ENCODE measurements at places on chromosomes 6 and 20.

DNA sequence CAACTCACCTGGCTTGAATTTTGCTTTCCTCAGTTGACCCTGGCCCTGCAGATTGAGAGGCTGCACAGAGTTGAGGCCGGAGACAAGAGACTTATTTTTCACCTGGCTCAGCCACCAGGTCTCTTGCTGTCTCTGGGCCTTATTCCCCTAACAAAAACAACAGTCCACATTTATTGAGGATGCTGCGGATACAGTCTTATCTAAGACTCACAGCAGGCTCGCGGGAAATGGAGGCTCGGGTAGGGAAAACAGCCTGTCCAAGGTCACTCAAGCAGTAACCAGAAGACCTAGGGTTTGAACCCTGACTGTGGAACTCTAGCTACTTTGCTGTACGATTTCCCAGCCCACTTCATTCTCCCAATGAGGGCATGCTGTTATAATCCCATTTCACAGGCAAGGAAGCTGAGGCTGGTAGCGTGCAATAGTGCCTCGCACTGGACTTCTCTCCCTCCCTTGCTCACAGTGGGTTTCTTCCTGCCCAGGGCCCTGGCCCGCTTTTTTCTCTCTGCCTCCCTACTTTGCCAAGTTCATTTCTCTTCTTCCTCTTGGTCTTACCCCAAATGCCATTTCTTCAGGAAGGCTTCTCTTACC, 57.7 kb downstream of the RBM38 start:
- no peak for DNase-seq

DNA sequence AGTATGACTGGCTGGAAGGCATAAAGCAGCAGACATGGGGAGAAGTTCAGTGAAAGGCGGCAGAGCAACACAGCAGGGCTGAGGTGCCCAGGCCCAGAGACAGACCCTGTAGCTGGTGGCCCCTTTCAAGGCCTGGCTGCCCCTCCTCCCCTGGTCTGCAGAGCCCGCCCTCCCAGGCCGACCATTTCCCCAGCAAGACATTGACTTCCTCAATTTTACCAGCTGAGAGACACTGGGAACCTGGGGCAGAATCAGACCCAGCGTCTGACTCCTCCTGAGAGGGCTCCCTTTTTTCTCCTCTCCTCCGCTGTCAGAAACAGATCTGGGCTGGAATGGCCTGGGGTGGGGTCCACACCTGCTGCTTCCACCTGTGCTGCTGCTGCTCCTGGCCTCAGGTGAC, at the start of gene TREML4:
TREML4 (plus strand) TSS at position 254 of the 400 bp plus-strand sequence; CDS start at position 333, 79 bp downstream.
- no peak for DNase-seq

DNA sequence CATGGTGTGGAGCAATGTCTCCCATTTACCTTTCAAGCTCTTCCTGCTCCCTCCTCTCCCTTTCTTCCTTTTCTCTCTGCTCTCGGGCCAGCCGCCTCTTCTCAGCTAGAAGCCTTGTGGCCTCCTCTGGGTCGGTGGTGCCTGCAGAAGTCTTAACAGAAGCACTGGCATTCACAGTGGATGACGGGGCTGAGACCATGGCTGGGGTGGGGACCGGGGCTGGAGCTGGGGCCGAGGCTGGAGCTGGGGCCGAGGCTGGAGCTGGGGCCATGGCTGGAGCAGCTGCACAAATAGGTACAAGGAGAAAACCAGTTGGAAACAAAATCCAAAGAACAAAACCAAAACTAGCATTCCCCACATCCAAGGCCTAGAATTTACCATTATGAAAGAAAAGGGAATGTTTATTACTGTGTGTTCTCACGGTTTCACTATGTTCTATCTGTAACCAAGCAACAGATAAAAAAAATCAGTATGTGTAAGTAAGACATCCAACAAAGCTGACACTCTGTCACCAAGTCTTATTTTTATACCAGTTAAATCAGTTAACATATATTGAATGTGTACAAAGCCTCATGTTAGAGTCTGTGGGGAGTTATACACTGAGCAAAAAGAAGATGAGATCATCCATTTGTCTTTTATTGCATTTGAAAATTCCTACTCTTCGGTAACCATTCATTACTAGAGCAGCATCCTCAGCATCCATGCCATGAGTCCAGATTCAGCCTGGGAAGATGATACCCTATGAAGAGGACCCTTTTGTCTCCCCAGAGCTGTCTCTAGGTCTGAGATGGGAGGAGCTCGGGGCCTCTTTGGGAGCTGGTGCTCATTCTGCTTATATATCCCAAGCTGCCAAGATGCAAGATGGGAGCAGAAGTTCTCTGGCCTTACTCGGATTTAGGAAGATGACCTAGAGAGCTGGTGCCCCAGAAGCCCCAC, 73.0 kb upstream of the BCLAF1 start:
- no peak for DNase-seq

DNA sequence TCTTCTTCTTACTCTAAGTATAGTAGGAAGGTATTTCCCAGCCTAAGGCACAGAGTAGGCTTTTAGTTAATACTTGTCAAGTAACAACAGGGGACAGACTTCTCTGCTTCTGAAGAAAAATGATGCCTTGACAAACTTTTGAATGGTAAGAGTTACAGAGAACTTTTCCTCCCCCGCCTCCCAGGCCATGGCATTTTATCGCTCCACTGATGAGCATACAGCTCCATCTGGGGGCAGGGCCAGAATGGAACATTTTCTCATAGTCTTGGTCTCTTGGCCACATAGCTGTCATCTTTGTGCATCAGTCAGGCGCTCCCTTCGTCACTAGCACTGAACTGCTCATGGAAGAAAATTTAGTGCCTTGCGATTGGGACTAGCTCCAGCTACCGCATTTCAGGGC, 1066.8 kb upstream of the CITED2 start:
- DNase-seq = no peak

DNA sequence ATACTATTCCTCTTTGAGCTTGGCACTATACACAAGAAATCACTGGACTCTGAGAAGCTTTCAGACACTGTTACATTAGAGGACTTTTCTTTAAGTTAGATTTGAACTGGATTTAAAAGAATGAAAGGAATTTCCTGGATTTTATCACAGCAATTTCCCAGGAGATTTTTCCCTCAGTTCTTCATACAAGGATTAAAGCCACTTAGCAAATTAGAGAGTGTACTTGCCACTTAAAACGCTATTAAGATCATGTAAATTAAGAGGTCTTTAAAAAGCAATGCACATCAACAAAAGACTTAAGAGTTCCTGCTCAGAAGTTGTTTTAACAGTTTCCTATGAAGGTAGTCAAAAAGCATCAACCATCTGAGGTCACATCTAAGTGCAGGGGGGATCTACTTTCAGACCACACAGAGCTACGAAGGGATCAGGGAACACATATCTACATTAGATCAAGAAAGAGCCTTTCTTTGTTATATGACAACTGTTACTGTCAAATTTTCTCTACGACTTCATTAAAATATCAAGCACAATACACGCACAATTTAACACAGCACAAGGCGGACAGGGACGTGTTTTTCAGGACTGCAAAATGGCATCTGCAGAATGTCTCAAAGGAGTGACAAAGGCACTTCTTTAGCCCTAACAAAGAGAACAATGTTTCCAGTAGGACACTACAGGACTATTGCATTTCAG, 65.8 kb downstream of the EPB41L2 start:
- no peak for DNase-seq

DNA sequence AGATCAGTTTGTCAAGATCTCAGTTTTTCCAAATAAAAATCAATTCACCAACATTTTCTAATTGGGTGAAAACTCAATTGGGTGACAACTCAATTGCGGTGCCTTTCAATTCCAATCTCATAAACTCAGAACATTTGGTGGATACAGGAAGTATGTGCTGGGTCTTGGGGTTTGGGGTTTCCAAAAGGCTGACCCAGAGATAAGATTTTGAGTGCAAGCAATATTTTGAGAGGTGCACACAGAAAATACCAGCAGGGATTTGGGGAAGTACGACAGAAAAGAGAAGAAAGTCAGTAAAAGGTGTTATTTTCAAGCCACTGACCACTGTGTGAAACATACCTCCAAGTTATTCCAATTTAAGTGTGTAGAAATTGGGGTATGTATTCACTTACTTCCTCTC, 258.0 kb downstream of the PHACTR1 start:
- no peak for DNase-seq

- DNase-seq = no peak
Measured at GRCh38 chr6:110622912-110623578, 146.6 kb upstream of the SLC22A16 start.

GRCh38 chr6:133644892-133645619, 243.9 kb upstream of the TCF21 start:
- DNase-seq = no peak

DNA sequence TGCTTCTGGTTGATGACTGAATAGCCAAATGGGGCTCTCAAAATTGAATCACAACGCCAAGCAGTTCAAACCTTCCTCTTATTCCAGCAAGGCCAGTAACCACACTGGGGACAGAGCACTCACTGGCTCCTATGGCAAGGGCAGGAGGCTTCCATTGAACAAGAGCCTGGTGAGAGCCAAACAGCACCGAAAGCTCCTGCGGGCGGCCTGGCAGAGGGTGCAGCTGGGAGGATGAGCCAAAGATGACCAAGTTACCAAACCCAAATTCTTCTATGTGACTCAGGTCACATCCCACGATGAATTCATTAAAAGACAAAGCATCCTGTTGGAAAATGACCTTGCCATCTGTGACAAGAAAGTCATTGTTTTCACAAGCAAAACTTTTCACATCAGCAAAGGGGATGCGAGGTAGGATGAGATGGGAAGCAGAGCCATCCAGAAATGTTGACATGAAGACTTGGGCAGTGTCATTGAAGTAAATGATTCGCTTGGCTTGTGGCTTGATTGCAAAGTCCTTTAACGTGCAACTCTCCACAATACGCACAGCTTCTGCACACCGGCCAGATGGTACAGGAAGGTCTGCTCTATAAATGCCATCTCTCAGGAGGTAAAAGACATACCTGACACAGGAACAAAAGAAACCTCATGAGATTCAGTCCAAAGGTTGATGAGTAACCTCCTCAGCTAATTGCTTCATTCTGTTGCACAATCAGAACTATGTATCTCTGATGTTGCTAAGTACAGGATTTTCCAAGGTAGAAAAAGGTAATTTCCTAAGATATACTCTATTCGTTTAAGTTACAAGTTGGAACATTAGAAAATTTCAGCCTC, 36.3 kb downstream of the ROS1 start:
- no peak for DNase-seq

- no peak for DNase-seq
Measured at GRCh38 chr6:99066044-99066443, 118.3 kb upstream of the FBXL4 start.

DNA sequence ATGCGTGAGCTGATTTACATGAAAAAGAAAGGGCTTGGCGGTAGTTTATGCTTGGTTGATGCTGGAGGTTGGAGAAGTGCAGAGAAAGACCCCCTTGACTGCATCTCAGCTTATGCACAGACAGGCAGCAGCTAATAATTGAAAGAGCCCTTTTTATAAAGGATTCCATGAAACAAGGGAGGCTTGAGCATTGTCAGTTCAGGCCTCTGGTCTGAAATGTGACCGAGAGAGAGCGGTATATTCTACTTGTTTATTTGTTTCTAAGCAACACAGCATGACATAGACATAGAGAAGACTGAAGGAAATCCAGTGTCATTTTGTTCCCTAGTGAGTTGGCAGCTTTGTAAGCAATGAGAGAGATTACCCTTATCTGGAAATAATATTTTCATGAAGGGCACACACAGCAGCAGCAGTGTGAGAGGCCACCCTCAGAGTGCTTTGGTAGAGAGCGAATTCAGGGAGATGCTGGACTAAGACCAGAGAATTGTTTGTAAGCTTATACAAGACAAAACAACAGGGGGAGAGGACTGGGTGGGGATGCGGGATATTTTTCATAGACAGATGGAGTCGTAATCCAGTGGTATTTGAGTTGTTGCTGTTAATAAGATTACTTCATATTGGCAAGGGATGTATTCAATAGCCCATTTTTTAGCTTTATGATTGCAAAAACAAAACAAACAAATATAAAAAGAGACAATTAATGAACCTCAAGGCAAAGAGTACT, 34.6 kb upstream of the LAMA2 start:
- no peak for DNase-seq

DNA sequence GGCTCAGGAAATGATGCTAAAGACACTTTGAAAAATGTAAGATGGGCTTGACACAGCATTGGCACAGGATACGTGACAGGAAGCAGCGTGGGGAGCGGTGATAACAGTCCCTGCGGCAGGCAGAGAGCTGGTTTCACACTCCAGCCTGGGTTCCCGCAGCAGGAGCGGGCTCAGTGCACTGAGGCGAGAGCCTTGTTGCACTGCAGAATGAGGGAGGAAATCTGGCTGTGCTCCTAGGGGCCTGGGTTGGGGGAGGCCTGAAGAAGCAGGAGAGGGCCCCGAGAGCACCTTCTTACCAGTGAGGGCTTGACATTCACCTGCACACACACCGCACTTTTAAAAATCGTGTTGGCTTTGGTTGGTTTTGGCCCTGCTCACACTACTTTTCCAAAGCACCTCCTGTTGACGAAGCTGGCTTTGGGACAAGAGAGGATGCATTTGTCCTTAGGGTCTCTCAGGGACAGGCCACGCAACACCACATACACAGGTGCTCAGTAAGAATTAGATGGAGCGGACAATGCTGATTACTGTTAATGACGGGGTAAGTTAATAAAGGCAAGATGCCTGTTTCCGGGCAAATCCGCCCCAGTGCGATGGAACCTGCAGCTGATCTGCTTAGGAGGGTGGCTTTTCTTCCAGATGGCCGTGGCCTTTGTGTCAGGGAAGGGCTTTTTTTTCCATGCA, 49.4 kb upstream of the ARMC2 start:
- no peak for DNase-seq

DNA sequence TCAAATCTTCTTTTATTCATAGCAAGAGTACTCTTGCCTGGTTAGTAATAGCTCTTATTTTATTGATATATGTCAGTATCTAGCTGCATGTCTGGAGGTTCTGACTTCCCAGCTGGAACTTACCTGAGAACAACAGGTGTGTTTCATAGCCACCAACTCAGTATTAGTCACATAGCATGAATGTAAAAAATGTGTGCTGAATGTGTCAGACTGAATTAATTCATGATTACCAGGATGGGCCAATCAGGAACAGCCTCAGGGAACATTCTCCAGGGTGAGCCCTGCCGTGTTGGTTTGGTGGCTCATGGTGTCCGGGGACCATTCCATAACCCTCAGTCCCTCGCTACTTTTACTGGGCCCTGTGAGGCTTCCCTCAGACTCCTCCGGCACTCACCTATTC, 99.7 kb downstream of the TULP4 start:
- DNase-seq = no peak

DNA sequence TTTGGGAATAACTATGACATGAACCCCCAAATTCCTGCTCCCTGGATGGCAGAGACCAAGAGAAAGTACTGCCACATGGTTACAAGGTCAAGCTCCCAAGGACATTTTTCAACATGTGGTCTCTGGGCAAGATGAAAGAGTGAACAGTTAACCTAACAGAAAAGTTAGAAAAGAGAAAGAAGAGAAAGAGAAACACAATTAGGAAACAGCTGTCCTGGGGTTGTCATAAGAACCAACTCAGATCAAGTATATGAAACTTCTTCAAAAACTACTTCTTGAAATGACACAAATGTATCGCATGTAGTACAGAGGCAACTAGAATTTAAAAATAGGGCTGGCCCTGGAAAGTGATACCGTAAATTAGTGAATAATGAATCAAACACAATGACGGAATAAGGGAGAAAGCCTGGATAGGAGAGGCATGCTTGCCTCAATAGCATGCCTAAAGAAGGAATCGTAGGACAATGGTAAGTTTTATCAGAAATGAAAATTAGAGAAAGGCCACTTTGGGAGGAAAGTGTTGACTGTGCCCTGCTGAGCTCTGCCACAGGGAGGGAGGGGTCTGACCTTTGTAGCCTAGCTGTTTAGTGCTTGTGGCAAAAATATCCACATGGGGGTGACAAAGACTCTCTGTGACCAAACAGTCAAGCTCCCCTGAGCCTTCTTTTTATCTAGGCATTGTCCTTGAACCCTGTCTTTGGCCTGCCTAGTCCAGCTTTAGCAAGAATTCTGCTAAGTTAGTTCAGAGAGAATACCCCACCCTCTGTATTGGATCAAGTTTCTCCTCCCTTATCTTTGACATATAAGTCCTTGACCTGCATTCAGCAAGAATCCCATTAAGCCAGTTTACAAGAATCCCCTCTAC, 4.3 kb upstream of the DCBLD1 start:
- no peak for DNase-seq
